ENCODE measurements at places on chromosomes 11 and 22.

- DNase-seq = no peak
These were observed 4.7 kb upstream of the SLC22A12 start for GRCh38 chr11:64586366-64586765.

DNA sequence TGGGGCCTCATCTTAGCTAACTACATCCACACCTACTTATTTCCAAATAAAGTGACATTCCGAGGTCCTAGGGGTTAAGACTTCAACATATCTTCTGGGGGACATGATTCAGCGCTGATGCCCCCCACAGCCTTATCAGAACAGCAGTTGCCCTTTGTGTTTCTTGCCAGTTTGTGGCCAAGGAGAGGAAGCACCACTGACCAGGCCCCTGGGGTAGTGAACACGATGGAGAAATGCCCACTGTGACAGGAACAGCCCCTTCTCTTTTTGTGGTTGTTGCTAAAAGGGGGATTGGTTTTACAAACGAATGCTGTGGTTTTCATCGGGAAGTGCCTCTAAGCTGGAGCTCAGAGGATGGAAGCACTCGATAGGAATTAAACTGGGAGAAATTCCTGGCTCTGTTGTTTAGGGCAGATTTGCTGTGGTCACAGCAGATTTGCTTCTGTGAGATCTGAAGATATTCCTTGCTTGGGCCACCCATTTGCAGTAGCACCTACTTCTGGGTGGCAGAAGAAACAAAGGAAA, 88.8 kb downstream of the ABTB2 start:
- no peak for DNase-seq

- DNase-seq = peak; percentile 26
These were observed at the start of gene PLEKHB1 for GRCh38 chr11:73645972-73646631. TSS of gene PLEKHB1 (plus strand) at chr11:73646581. CDS start at chr11:73646609, 28 bp downstream.

DNA sequence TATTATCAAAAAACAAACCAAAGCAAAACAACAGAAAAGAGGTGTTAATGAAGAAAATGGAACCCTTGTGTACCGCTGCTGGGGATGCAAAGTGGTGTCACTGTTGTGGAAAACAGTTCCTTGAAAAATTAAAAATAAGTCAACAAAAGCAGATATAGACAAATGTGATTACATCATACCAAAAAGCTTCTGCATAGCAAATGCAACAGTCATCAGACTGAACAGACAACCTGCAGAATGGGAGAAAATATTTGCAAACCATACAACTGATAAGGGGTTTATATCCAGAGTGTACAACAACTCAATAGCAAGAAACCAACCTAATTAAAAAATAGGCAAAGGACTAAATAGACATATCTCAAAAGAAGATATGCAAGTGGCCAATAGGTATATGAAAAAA, 22.9 kb upstream of the CARS1 start:
- DNase-seq = peak; percentile 28

DNA sequence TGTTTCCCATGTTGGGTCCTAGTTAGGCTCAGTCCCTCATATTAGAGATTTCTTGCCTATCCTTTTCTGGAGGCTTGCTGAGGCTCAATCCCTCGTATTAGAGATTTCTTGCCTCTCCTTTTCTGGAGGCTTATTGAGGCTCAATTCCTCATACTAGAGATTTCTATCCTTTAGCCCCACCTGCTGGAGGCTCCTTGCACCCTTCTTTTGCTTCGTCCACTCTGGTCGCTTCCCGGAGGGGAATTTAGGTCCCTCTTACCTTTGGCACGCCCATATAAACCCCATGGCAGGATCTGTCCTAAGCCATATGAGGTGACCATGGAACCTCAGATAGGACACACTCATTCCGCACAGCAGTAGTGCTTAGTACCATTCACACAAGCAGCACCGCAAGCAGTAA, 15.9 kb downstream of the CYP2D6 start:
- peak; percentile 60 for DNase-seq

Measured in ELR (cell line).